ENCODE measurements at places on chromosomes 3 and 15.
A peak's percentile ranks its signal among the peaks of the same experiment; 100 is the strongest.

- no peaks in the 10 kb centered on the region for H3K27me3 ChIP-seq
- no peak overlapping the region for H3K4me3 ChIP-seq
- H3K4me1 ChIP-seq: no peaks in the 10 kb centered on the region
These were observed 1058.1 kb downstream of the NSUN3 start for GRCh38 chr3:95120921-95121320.

- H3K4me3 ChIP-seq: no peak overlapping the region
- no peak overlapping the region for H3K27ac ChIP-seq
- no peak for DNase-seq
- H3K36me3 ChIP-seq: no peaks in the 10 kb centered on the region
- no peaks in the 10 kb centered on the region for H3K4me1 ChIP-seq
- no peaks in the 10 kb centered on the region for H3K27me3 ChIP-seq
These were observed 175.6 kb upstream of the BCL6 start for GRCh38 chr3:187920913-187921312.

- H3K4me1 ChIP-seq: peaks cover 7% of the 10 kb centered on the region
- H3K4me3 ChIP-seq: no peak overlapping the region
- DNase-seq: no peak
- peak overlapping the region; percentile 34 for H3K27ac ChIP-seq
These were observed 325.7 kb downstream of the MAGI1 start for GRCh38 chr3:65713016-65713415.

- H3K36me3 ChIP-seq: no peaks in the 10 kb centered on the region
- H3K4me1 ChIP-seq: no peaks in the 10 kb centered on the region
- no peak overlapping the region for H3K4me3 ChIP-seq
- no peak for DNase-seq
- no peaks in the 10 kb centered on the region for H3K27me3 ChIP-seq
These were observed 27.9 kb downstream of the CFAP100 start for GRCh38 chr3:126422571-126423091.

GRCh38 chr15:39018966-39019365, 454.4 kb upstream of the RASGRP1 start:
- H3K27me3 ChIP-seq: no peaks in the 10 kb centered on the region
- no peak overlapping the region for H3K27ac ChIP-seq
- no peak for DNase-seq
- no peaks in the 10 kb centered on the region for H3K36me3 ChIP-seq

DNA sequence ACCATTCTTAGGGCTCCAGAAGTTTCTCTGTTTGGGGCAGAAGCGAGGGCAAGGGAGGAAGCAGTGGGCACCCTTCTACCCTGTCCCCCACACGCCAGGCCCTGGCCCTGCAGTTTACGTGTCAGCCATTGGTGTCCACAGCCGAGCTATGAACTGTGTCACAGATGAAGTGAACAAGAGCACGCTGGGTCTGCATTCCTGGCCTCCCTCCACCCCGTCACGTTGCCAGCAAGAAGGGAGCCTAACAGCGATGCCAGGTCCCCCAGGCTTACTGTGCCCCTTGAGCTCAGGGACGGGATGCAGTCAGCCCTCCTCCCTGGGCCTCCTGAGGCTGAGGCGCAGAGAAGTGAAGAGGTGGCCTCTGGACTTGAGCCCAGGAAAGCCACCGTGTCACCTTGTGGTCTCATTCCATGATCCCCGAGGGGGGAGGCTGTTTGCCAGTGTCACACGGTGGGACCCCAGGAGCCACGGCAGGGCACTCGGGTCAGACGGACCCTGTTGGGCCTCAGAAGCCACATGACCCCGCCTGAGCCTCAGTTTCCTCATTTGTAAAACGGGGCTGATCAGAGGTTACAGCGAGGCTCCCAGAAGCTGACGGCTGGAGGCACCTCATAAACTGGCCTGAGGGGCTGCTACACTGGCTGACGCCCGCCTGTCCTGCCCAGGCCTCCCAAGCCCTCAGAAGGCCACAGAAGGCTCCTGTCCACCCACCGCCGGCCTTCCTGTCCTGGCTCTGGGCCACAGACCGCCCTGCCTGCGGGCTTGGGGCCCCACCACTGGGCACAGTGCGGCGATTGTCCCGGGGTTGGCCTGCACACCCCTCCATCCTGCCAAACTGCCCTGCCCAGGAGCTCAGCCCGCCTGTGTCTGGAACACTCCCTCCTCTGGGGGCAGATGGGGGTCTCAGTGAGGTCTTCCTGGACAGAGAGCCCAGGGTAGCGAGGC, 18.6 kb downstream of the IQSEC1 start:
- no peaks in the 10 kb centered on the region for H3K4me1 ChIP-seq
- DNase-seq: peak; percentile 38
- no peaks in the 10 kb centered on the region for H3K36me3 ChIP-seq
- no peak overlapping the region for H3K27ac ChIP-seq

DNA sequence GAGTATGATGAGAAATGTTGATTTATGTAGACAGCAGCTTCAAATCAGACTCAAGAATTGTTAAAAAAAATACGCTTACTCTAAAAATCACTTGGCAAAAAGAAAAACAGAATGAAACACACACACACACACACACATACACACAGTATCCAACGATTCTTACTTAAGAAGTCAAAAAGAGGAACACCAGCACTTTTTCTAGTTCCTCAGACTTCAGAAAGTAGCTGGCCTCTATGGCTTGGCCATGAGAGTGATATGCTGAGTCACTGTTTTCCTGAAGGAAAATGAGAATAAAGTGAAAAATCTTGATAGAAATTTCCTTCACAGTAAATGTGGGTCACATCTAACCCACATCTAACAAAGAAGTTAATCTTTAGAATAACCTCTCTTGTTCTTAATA, 22.1 kb downstream of the CNTN3 start:
- H3K27me3 ChIP-seq: no peaks in the 10 kb centered on the region
- peaks cover 2% of the 10 kb centered on the region for H3K4me1 ChIP-seq
- H3K4me3 ChIP-seq: no peak overlapping the region

- H3K27ac ChIP-seq: no peak overlapping the region
- H3K4me3 ChIP-seq: no peak overlapping the region
- H3K27me3 ChIP-seq: no peaks in the 10 kb centered on the region
- no peaks in the 10 kb centered on the region for H3K4me1 ChIP-seq
These were observed 13.5 kb downstream of the MCCC1 start for GRCh38 chr3:183085634-183086390.

- no peak for DNase-seq
- no peaks in the 10 kb centered on the region for H3K4me1 ChIP-seq
- no peak overlapping the region for H3K27ac ChIP-seq
- H3K4me3 ChIP-seq: no peak overlapping the region
These were observed 16.7 kb upstream of the CCR9 start for GRCh38 chr3:45869638-45870037.

DNA sequence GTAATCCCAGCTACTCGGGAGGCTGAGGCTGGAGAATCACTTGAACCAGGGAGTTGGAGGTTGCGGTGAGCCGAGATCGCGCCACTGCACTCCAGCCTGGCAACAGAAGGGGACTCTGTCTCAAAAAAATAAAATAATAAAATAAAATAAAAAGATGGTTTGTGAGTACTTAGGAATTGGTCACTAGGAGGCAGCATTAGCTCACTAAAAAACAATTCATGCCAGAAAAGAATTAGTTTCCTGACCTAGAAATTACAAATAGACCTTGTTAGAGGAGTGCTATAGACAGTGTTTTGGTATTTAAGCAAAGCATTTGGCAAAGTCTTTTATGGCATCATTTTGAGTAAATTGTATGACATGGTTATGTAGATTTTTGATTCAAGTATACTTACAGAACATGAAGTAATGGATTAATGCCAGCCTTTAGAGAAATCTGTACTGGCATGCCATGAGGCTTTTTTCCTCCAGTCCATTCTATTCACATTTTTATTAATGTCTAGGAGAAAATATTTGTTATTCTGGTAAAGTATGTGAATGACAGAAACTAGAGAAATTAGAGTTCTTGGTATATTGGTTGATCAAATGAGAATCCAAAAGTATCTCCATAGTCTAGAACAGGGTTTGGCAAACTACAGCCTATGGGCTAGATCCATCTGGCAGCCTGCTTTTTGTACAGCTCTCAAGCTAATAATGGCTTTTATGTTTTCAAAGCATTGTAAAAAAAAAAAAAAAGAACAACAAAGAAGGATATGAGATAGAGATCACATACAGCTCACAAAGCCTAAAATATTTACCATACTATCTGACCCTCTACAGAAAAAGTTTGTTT, 81.6 kb downstream of the LRRC49 start:
- no peaks in the 10 kb centered on the region for H3K27me3 ChIP-seq
- H3K36me3 ChIP-seq: no peaks in the 10 kb centered on the region
- H3K4me1 ChIP-seq: no peaks in the 10 kb centered on the region
- no peak for DNase-seq
- H3K27ac ChIP-seq: no peak overlapping the region
- no peak overlapping the region for H3K4me3 ChIP-seq

GRCh38 chr15:100448481-100448880, 80.3 kb downstream of the CERS3 start:
- H3K4me3 ChIP-seq: no peak overlapping the region
- H3K4me1 ChIP-seq: no peaks in the 10 kb centered on the region
- no peak overlapping the region for H3K27ac ChIP-seq
- no peaks in the 10 kb centered on the region for H3K27me3 ChIP-seq
- no peaks in the 10 kb centered on the region for H3K36me3 ChIP-seq
- no peak for DNase-seq

GRCh38 chr3:74033381-74033780, 408.6 kb upstream of the PDZRN3 start:
- H3K27ac ChIP-seq: no peak overlapping the region
- DNase-seq: no peak
- no peak overlapping the region for H3K4me3 ChIP-seq
- no peaks in the 10 kb centered on the region for H3K36me3 ChIP-seq

- H3K27me3 ChIP-seq: no peaks in the 10 kb centered on the region
- no peaks in the 10 kb centered on the region for H3K4me1 ChIP-seq
- DNase-seq: no peak
- no peak overlapping the region for H3K4me3 ChIP-seq
These were observed 48.3 kb downstream of the MRPL3 start for GRCh38 chr3:131454501-131454900.

DNA sequence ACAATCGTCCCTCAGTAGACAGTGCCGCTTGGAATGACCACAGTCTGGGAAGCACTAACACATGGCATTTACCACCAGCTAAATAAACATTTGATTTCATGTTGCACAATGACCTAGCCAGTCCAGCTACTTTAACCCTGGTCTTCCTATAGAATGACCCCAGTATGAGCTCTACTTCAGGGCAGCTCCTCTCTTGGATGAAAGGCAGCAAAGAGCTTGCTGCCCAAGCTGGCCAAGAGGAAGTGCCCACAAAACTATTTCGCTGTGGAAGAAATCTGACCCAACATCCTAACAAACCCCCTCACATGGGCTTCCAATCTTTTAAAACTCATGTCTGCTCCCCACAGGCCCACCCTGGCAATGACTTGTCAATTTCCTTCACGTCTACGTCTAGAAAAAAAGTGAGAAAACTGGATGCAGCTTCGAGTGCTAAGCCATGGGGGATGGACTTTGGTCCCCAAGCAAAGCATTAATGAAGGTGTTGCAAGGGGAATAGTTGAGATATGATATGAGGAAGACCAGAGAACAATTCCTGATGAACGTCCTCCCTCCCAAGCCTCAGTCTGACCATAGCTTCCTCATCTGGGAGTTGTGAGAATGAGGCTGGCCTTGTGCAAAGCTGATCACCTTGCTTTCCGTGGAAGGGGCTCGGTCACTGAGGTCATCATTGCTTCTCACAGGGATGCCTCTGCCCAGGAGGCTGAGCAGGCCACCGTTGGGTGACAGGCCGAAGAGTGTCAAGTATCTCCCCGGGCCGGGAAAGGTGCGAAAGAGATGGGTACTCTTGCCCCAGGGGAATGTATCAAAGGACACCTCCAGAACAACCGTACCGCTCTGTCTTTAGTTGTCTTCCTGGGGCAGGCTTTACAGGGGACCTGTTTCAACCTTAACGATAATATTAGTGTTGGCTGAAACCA, 964 bp downstream of the SLC25A20 start:
- peak overlapping the region; percentile 51 for H3K4me3 ChIP-seq
- H3K4me1 ChIP-seq: peaks cover 3% of the 10 kb centered on the region
- no peak overlapping the region for H3K27ac ChIP-seq

GRCh38 chr15:36373550-36373949, 205.9 kb upstream of the CDIN1 start:
- no peak overlapping the region for H3K27ac ChIP-seq
- H3K4me1 ChIP-seq: no peaks in the 10 kb centered on the region
- H3K4me3 ChIP-seq: no peak overlapping the region

DNA sequence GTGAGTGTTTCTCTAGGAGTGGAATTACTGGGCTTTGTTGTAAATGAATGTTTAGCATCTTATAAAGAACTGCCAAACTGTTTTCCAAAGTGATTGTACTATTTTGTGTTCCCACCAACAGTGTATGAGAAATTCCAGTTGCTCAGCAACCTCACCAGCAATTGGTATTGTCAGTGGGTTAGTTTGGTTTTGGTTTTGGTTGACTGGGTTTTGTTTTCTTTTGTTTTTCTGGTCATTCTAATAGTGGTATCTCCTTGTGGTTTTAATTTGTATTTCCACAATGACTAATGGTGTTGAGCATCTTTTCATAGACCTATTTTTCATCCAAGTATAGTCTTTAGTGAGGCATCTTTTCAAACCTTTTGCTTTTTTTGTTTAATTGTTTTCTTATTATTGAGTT, 27.1 kb downstream of the FILIP1L start:
- peaks cover 3% of the 10 kb centered on the region for H3K4me1 ChIP-seq
- H3K27ac ChIP-seq: no peak overlapping the region
- DNase-seq: no peak
- no peak overlapping the region for H3K4me3 ChIP-seq
- H3K27me3 ChIP-seq: no peaks in the 10 kb centered on the region

DNA sequence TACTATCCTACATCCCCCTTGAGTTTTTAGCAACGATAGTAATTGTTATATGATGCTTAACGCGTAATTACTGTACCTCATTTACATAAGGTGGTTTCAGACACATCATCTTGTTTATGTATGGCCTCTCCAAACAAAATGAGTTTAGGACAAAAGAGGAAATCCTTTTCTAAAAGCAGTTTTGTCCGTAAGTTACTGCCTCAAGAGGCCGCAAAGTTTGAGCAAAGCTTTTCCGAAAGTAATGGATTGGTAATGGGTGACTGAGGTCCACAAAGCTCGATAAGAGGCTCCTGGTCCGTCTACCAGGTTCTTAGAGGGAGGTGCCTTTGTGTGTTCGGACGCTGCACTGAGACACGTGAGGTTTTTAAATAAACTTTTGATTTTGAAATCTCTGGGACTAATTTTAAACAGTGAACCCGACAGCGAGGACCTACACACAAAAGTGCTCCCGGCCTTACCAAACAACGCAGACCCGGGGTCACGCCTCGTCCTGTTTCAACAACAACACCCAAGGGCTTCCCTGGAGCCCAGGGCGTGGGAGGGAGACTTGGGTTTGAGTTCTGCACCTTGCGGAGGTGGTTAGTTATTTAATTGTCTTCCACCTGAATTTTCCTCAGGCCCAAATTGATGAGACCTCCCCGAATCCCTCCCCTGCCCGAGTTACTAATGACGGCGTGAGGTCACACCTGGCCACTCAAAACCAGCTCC, 456 bp upstream of the C15orf61 start:
- H3K27ac ChIP-seq: peak overlapping the region; percentile 55
- H3K36me3 ChIP-seq: no peaks in the 10 kb centered on the region
- H3K4me1 ChIP-seq: no peaks in the 10 kb centered on the region
- peak overlapping the region; percentile 85 for H3K4me3 ChIP-seq

- no peaks in the 10 kb centered on the region for H3K27me3 ChIP-seq
- no peak for DNase-seq
- H3K36me3 ChIP-seq: no peaks in the 10 kb centered on the region
- no peak overlapping the region for H3K4me3 ChIP-seq
- no peaks in the 10 kb centered on the region for H3K4me1 ChIP-seq
These were observed 54.8 kb downstream of the SLC7A14 start for GRCh38 chr3:170531054-170531453.
